ENCODE measurements at places on chromosomes 7 and 10. TPM values are rescaled to one million over a fixed set of nuclear protein-coding genes. Genes with fewer than 3 reads are reported as not detected.

DNA sequence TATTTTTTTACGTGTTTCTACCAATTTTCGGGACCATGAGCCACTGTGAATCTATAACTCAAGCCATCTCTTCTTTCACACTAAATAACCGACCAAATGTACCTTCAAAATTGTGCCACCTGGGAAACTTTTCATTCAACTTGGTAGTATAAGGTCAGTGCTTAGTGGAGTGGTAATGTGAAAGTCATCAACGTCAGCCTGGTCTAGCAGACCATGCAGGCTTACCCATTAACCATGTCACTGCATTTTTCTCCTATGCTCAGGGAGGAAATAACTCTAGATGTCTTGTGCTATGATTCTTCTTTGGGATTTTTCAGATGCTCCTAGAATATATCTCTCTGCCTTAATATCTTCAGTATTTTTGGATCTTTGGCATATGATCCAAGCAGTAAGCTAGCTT is 1075.4 kb upstream of the POT1 start:
- no peak for DNase-seq

GRCh38 chr7:138975343-138976104 is 5.7 kb downstream of the KIAA1549 start:
- no peak for DNase-seq

DNA sequence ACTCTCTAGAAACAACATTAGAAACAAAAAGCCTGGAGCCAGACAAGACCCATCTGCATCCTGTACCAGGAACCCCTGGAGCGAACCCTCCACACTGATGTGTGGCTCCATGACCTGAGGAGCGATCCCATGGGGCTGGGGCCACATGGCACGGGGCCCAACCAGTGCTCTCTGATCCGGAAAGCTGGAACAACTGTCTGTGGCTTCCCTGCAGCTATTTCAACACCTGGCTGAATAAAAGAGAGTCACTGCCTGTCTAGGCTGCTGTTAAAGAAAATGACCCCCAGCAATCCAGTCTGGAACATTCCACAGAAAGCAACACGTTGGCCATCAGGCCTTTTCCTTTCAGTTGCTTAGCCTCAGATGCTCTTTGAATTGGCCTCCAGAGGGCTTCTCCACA is 20.9 kb downstream of the UROS start:
- no peak for DNase-seq

Gene LIPK
- total RNA-seq: not detected

Gene PANK1
- total RNA-seq: 16.9 TPM

Gene TAS2R16
- not detected for total RNA-seq

- peak; percentile 55 for DNase-seq
These were observed 931.7 kb upstream of the SORCS1 start for GRCh38 chr10:108095932-108096925.

DNA sequence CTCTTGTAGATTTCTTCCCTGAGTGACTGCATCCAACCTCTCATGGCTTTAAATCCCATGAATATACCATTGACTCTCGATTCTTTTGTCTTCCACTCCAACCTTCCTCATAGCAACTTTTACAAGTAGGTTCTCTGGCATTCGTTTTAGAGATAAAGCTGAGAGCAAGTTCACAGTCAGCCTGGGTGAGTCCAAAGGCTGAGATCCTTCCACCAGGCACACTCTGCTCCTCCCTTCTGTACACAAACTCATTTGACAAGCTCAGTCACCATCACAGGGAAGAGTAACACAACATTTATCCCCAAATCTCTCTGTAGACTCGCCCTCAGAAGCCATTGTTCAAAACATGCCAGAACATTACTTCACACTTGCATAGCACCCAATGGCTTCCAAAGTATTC is 10.9 kb downstream of the CTTNBP2 start:
- no peak for DNase-seq

- DNase-seq: no peak
These were observed 17.4 kb upstream of the CYP3A7 start for GRCh38 chr7:99752356-99752755.

DNA sequence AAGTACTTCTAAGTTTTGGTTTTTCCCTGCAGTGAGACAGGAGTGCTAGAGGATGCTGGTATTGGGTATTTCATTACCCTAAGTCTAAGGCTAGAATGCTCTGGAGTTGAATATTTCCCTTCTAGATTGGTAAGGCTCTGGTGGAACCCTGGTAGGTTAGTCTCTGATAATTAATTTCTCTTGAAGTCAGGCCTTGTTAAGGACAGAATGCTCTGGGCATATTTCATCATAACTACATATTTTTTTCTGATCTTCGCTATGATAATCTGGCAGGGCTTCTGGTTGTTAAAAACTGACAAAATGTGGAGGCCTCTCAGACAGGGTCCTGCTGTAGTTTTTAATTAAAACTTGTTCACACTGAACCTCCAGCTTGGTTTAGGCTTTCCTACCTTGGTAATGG is 83.8 kb downstream of the CDK13 start:
- DNase-seq: no peak

DNA sequence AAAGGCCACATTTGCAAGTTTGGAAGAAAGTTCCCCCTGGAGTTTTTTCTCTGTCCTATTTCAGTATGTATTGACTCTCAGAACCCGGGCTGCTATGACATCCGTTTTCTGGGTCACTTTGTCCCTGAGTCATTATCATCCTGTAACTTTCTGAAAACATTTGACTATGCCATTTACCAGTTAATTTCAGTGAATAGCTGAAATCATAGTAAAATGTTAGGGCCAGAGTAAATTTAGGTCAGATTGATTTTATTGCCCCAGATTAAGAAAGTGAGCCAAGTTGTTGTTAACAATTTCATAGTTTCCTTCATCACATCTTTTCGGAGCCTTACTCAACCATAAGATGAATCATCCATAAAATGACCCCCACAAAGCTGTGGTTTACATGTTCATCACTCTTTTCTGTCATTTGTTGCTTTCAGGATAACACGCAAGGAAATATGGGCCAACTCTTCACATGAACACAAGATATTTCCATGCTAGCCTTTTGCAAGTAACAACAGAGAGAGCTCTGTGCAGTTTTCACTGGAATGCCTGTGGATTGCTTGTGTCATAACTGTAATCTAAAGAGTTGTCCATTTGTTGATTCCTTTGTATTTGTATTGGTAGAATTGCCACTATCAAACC is 3.9 kb upstream of the MACC1 start:
- no peak for DNase-seq

DNA sequence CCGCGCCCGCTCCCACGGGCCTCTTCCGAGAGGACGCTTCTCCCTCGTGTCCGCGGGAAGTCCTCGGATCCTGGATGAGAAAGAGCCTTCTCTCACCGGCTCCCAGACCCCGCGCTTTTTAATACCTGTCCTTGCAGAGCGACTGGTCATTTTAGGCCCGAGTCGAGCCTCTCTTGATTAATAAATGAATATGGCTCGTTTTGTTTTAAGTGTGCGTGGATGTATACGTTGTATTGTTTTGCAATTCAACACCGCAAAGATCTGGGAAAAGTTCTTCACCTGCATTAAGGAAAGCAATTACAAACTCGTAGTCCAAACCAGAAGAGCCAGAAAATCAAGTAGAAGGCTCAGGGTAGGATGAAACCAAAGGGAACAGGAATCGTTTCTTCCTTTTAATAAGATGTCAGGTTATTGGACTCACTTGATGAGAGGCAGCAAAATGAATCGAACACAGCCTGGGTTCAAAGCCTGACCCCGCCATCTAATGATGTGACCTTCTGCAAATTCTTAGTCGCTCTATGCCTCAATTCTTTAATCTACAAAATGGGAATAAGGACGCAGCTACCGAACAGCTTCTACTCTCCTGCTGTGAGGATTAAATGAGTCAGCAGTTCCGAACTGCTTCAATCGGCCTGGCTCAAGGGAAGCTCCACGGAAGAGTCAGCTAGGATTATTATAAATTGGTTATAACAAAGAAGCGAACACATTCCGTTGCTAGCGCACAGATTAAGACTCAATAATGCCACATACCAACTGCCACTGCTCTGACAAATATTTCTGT is 277.8 kb upstream of the NEBL start:
- no peak for DNase-seq

GRCh38 chr10:117677890-117678500 is 135.4 kb downstream of the EMX2 start:
- no peak for DNase-seq

GRCh38 chr7:154844955-154845354 is 158.0 kb downstream of the PAXIP1 start:
- no peak for DNase-seq

Data from Right ventricle myocardium superior (tissue), 1 donor.